ENCODE measurements at places on chromosomes 3 and 15.

DNA sequence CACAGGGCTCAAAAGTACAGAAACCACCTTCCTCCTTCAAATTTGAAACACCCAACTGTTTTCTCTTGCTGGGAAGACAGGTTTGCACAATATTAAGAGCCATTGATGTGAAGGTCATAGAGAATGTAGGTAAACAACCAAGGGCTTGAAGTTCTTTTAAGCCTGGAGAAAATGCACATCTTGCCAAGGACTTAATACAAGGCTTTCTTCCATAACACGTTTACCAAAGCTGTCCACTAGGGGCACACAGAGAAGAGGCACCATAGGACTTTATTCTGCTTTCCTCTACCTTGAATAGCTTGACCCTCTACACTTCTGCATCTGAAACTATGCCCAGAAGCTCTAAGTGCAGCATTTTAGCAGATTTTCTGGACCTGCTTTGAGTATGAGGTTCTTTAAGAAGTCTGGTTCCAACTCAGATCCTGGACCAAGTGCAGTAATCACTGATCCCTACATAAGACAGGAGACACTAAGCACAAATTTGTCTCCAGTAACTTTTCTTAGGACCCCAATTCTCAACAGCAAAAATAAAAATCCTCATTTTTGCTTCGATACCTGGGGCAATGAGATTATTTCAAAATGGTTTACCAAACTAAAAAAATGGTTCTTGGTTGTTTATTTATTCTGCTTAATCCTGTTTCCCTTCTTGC, 138.0 kb downstream of the FBN1 start:
- peak; percentile 48 for DNase-seq

- DNase-seq, result no peak
These were observed 264.4 kb downstream of the MEX3B start for GRCh38 chr15:81781395-81781794.

GRCh38 chr15:41985236-41986160, 13.1 kb upstream of the EHD4 start:
- DNase-seq, result no peak

DNA sequence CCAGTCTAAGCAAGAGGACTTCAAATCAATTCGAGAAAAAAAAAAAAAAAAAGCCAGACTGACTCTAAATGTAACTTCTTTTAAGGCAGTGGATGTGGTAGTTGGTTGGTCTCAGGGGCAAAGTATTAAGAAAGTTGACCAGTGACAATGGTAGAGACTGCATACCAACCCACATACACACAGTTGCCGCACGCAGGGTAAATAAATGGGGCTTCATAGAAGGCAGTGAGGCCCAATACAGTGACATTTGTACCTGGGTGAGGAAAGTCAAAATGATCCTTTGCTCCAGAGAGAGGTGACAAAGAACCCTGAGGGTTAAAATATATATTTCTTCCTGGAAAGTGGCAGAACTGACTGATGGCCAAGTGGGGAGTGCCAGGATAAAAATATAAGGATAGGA, 100.8 kb upstream of the MEX3B start:
- no peak for DNase-seq

DNA sequence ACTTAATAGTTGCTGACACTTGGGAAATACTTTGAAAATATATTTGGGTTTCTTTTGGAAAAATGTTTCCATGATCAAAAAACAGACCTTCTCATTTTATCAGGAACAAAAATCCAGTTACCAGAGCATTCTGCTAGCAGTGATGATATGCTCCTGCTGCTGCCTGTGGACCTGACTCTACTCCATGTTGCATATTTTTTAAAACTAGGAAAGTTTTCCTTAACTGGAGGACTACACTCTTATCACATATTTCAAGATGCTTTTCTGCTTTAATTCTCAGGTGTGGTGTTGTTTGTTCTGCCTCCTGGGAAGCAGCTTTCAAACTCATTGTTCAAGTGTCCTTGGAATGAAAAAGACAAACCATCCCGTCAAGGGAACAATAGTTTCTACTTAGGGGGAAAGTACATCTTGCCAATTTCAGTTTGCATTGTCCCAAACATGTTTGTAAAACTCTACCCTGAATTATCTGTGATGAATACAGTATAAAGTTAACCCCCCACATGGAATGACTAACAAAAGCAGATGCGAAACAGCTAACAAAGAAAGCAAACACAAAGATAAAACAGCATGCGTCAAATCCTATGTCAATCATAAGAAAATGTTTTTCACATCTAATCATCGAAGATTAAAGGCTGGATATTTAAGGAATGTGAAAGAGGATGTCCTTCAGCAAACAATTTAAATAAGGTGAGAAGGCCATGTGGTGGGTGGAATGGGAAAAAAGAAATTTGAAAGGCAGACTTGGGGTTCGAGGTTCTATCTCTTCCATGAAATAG, 40.1 kb upstream of the PSMD6 start:
- DNase-seq, result no peak

- no peak for DNase-seq
These were observed 300.6 kb upstream of the LMCD1 start for GRCh38 chr3:8200996-8201395.

GRCh38 chr15:73886717-73887345, 13.5 kb downstream of the TBC1D21 start:
- no peak for DNase-seq

DNA sequence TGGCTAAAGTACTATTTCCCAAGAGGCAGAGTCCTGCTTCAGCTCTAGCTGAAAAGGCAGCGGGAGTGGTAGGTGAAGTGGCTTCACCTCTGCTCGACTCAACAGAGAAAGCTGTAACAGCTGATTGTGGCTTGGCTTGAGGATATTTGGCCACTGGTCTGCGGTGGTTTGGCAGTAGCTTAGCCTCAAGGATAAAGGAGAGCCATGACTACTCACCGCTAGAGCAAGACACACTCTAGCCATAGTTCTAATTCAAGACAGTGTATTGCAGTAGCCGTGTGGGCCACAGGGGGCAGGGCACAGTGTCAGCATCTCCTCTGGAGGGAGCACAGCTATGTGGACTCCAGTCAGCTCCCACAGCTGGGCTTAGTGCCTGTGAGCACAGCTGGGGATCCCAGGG, 23.5 kb downstream of the TPRG1 start:
- DNase-seq, result no peak

- no peak for DNase-seq
These were observed 160.0 kb downstream of the TBL1XR1 start for GRCh38 chr3:177037241-177037640.

DNA sequence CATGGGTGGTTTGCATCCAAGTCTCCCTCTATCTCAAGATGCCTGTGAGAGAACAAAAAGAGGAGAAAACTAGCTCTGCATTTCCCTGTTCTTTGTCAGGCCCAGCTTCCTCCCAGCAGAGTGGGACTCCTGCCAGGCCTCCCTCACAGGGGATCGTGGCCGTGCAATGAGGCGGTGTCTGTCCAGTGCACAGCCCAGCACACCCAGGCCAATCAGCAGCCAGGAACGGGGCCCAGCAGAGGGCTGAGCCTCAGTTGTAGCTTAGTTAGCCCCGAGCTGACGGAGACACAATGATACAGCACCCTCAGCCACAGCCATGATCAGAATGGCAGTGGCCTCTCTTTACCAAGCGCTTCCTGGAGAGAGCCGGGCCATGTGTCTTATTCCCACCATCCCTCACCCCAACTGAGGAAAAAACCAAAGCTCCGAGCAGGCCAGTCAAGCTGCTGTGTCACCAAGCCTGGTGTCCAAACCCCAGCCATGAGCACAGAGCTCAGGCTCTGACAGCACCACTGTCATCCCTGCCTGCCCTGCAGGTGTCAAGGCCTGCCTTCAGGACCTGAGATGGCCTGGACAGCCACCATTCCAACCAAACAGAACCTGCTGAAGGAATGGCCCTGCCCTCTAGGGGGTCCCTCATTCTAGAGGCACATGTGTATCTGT, 71.1 kb downstream of the DNAJB8 start:
- no peak for DNase-seq

DNA sequence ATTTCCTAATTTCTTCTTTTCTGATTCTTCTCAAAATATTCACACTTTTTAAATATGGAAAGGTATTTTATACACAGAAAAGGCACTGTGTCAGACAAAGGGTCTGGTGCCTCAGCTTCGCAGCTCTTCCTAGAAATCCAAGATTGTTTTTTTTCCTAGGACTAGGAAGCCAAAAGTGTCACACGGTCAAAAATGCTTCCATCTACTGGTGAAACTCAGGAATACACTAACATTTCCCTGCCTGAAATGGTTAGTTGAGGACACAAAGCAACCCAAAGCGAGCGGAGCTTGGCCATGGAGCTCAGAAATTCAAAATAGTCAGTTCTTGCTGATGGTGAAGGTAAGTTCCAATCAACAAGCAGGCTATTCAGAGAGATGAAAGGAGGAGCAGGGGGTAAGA, 426.5 kb upstream of the RASGRP1 start:
- DNase-seq, result peak; percentile 10

DNA sequence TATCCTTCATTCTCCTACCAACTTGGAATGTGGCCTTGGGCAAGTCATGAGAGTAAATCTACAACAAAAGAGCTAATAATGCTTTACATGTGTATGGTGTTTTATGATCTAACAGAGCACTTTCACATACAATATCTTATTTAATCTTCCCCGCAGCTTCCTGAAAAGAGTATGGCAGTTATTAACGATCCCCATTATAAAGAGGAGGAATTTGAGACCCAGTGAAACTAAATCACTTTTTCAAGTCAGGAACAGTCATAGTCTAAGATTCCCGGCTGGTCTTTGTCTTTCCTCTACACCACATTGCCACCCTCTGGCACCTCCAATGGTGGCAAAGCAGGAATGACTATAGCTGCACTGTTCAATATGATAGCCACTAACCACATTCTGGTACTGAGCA, 69.7 kb upstream of the CMSS1 start:
- peak; percentile 23 for DNase-seq

DNA sequence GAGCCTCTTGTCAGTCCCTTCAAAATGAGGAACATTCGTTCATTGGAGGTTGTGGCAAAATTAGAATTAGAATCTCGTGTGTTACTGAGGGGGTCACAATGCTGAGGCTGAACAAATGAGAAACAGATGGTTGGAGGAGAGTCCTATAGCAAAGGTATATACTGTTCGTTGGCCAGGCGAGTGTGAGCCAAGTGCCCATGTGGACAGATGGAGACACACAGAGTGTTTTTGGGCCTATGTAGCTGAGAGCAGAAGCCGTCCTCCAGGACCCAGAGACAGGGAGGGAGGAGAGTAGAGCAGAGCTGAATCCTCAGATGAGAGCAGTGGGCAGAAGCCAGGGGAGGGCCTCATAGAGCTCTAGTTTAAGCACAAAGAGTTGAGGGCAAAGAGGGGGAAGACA, 98.9 kb downstream of the NR1D2 start:
- no peak for DNase-seq

- DNase-seq, result no peak
These were observed 246.8 kb upstream of the ROBO1 start for GRCh38 chr3:80014576-80014975.

- DNase-seq, result no peak
These were observed 38.8 kb upstream of the LINGO1 start for GRCh38 chr15:77671362-77672056.

DNA sequence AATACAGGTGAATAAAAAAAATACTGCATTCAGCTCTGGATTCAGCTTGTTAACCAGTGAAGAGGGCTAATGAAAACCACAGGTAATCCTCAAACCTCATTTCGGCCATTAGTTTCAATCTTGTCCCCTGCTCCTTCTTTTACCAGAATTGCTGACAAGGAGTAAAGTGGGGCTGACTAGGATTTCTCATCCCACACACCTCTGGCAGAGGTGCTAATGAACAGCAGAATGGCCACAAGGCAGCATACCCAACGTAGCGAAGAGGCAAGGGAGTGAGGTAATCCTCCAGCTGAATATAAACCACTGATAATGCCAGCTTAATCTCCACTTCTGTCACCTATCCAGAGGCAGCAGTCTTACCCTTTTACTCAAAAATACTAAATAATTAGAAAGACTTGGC, 248.8 kb upstream of the CDIN1 start:
- no peak for DNase-seq

DNA sequence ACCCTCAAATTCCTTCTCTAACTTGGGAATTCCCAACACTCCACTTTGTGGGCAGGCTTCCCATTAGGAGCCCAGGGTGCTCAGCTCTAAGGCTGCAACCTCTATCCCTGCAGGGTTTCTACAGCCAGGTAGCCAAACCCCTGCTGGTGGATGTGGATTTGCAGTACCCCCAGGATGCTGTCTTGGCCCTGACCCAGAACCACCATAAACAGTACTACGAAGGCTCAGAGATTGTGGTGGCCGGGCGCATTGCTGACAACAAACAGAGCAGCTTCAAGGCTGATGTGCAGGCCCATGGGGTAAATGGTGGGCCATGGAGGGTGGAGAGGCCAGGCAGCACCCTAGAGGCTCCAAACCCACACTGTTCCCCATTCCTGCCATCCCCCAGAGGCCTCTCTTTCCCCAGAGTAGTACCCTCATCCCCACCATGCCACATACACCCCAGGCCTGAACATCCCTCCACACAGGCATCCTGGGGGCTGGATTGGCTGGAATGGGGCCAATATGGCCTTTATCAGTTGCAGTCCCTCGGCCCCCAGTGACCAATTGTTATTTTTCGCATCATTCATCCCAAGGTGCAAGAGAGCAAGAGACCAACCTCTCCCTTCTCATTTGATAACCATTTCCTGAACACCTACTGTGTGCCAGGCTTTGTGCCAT, 7.7 kb downstream of the ITIH1 start:
- no peak for DNase-seq

GRCh38 chr3:190728574-190729246, 133.8 kb downstream of the GMNC start:
- no peak for DNase-seq

GRCh38 chr3:122572940-122573412, 4.5 kb upstream of the PARP15 start:
- no peak for DNase-seq

GRCh38 chr3:98027085-98027446, 8.0 kb downstream of the GABRR3 start:
- DNase-seq, result no peak

DNA sequence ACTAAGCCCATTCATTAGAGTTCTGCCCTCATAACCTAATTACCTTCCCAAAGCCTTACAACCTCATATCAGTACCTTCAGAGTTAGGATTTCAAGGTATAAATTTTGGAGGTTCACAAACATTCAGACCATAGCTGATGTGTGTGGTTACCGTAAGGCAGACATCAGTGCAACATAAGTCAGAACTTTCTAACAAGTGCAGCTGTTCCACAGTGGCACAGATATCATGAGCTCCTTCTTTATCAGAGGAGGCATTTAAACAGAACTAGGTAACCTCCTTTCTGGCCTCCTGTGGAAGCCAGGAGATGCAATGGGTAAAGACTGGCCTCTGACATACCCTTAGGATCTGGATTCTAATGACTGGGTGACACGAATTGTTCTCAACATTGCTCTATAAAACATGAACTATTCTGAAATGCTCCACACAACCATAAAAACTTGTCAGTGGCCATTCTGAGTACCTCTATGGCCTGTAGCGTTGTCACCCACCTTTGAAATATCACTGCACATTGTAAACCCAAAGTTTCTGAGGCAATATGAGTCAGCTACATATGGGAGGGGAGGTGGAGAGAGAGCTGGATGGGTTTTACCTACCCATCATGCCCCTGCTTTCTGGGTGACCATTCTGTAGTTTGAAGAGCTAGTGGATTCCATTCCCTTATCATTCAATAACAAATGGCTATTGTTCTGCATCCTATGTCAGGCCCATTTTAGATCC, 546.0 kb upstream of the TBL1XR1 start:
- no peak for DNase-seq

GRCh38 chr3:72329354-72329753, 518.9 kb downstream of the SHQ1 start:
- no peak for DNase-seq

- no peak for DNase-seq
These were observed 36.3 kb downstream of the SERPINI2 start for GRCh38 chr3:167437428-167438139.

- DNase-seq, result no peak
These were observed 96.8 kb downstream of the BBX start for GRCh38 chr3:107619549-107619948.

GRCh38 chr15:98160236-98160635, 199.7 kb downstream of the ARRDC4 start:
- no peak for DNase-seq

Measured in endothelial cell (in vitro differentiated cells).